ENCODE measurements at places on chromosomes 1 and 21.

GRCh38 chr1:55931081-55931940 is 648.1 kb downstream of the PLPP3 start:
- no peak for DNase-seq

- DNase-seq = no peak
Measured at GRCh38 chr1:178241837-178242236, 147.9 kb downstream of the RASAL2 start.

- DNase-seq = no peak
Measured at GRCh38 chr1:15139654-15140350, 13.7 kb upstream of the TMEM51 start.

DNA sequence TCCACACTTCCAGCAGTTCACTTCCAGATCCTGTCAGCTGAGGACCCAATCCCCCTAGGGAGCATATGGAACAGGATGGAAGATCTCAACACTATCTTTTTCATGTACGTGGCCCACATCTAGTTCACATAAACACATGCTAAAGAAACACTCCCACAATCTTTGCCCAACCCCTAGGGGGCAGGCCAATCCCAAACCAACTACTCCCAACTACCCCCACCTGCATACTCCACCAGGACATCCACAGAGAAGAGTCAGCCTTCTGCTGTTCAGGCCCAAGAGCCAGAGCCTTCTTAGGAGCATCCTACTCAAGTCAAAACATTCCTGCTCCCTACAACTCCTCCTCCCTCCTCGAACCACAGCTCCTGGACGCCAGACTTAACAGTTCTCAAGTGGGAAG is 5.6 kb upstream of the SLC5A9 start:
- no peak for DNase-seq

DNA sequence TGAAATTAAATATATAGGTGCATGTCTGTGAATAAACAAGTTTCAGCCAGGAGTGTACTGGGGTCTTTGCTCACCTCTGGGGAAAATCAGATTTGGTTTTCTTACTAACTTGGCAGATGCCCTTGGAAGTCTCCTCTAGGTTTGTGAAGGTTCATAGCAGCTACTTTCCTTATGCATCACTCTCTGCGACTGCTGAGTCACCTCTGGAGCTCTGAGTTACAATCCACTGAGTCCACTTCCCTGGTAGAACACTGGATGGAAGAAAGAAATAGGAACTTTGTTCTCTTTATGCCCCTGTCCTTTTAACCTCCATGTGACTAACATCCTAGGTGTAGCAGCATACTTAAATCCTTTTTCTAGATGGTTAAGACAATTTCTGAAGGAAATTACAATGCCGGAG is 4.4 kb upstream of the FASLG start:
- no peak for DNase-seq

DNA sequence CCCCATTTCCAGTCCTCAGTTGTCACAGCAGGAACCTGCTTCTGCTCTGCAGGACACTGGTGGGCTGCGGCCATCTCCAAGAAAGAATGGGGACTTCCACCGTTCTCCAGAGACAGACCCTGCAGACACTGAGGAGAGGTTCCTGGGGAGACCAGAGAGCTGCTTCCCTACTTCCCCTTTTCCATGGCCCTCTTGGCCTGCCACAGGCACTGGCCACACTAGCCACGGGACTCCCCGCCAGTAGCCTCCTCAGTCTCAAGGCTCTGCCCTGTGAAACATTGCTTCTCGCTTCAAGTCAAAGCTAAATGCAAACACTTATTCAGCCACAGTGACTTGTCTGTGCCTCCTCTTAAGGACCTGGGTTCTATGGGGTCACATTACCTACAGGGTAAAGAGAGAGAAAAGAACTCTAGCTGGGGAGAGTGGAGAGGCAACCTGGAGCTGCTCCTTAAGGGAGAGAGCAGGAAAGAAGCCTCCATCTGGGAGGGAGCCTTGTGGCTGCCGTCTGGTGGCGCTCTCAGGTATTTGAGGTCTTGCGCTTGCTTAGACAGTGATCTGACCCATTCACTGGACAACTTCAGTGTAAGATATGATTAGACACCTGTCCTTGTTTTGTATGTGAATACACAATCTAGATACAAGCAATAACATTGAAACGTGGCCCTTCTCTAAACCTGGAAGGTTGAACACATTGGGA is 5.4 kb upstream of the SLAMF8 start:
- no peak for DNase-seq

DNA sequence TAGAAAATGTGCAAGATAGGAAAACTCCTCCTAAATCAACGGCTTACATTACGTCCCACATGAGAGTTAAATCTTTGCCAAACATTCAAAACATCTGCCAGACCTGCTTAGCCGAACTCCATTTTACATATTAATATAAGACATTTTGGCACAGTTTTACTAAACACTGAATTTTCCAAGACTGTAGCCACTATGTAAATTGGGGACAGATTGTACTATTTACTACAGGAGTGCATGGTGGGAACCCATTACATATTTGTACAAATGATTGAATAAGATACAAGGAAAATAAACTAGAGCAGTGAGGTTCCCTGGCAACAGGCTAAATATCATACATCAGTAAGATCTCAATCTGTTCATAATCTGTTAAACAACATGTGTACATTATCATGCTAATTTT is 1234.4 kb downstream of the KCNT2 start:
- DNase-seq = no peak

- no peak for DNase-seq
Measured at GRCh38 chr1:205546541-205546940, 42.1 kb downstream of the CDK18 start.

DNA sequence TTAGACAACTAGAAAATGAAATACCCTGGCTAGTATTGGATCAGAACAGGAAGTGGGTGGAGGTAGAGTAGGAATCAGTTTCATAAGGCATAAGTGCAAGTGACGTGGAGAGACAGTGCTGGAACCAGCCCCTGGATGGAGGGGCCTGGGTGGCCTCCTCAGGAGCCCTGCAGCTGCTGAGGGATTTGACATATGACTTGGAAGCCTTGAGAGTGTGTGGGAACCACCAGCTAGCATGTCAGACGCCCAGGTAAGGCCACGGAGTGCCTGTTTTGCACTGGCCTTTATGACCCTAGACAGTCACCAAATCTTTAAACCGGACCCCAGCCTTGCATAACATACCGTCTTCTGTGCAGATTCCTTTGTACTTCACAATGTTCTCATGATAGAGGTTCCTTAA is 94.4 kb downstream of the RAVER2 start:
- DNase-seq = no peak

DNA sequence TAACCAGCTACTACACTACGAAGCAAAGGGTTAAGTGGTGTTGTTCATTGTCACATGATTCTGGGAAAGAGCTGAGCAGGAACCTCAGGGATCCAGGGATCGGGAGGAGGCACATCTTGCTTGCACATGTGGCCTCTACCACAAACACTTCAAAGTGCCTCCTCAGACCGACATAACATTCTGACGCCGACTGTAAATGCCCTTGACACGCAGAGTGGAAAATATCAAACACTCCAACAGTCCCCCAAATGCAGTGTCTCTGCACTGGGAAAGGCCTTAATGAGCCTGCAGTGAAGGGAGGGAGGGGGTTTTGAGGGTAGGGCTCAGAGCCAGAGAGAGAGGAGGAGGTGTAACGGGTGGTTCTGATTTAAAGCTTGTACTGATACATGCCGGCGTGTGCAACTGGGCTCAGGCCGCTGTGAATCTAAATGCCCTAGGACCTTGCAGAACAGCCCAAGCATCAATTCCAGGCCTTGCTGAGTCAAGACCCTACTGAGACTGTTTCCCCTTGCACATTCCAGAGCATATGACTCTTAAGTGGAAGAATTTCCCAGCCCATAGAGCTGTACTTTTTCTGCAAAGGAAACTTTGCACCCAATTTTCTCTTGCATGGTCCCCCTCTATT is 163.7 kb downstream of the NTMT2 start:
- DNase-seq = no peak

DNA sequence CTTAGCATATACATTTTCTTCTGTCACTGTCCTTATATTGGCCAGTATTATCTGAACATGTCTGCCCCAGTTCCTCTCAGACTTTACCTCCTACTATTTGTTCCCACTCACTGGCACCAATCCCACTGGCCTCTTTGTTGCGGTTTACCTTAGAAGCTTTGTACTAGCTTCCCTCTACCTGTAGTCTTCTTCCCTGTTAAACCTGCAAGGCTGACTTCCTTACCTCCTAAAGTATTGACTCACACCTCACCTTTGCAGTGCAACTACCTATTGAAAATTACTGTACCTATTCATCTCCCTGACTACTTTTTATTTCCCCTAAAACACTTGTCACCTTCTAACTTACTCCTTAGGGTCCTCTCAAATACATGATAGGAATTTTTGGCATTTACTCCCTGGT is 111.1 kb downstream of the CLEC20A start:
- DNase-seq = no peak

- DNase-seq = no peak
Measured at GRCh38 chr1:54940042-54940441, 40.4 kb upstream of the TMEM61 start.

GRCh38 chr1:64186138-64186897 is 17.1 kb upstream of the UBE2U start:
- no peak for DNase-seq

- DNase-seq = no peak
Measured at GRCh38 chr1:169121146-169121923, 14.8 kb downstream of the ATP1B1 start.

GRCh38 chr1:115666702-115667101 is 24.9 kb downstream of the VANGL1 start:
- no peak for DNase-seq

DNA sequence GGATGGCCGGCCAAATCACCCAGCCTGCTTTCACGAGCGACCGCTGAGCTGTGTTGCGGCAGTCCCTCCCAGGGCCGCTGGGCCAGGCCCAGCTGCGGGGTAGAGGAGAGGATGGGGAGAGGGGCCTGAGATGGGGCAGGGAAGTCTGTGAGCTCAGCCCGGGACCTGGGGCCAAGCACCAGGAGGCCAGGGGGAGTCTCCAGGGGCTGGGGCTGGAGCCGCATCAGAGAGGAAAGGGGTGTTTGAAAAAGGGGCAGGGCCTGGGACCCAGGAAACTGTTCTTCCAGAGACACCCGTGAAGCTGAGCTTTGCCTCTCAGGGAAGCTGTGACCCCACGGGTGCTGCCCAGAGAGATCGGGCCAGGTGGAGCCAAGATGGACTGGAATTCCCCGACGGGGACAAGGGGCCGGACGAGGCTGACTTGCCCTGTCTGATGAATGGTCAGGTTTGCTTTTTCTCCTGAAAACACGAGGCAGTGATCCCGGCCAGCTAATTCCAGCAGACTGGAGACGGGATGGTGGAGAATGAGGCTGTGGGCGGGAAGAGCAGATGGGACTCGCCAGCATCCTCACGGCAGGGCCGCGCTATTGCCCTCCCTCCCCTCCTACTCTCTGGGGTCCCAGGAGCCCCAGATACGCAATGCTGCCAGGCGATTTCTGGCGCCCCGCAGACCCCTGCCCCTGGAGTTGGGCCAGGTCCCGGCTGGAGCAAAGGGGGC is 40.3 kb upstream of the COL18A1 start:
- no peak for DNase-seq

DNA sequence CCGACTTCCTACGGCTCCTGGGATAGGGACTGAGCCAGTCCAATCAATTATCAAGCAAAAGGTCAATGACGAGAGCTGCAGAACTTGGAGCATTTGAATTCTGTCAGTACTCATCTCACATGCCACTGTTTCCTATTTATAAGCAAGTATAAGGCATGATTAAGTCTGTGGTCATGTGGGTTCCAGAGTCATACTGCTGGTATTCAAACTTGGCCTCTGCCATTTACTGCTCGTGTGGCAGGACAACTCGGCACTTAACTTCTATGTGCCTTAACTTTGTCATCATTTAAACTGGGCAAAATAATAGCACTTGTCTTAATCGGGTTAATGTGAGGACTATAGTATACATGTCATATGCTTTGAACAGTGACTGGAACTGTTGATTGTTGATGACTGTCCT is 44.9 kb upstream of the TNFSF18 start:
- DNase-seq = no peak

DNA sequence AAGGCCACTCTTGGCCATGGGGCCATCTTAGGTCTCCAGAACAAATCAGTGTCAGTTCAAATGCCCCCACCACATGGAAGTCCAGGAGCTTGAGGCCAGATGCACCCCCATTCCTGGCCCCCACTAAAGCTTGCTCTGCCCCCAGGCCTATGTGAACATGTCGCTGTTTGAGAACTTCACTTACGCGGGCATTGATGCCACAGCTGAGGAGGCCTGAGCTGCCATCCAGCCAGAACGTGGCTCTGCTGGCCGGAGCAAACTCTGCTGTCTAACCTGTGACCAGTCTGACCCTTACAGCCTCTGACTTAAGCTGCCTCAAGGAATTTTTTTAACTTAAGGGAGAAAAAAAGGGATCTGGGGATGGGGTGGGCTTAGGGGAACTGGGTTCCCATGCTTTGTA is 15.1 kb upstream of the MPL start:
- no peak for DNase-seq

GRCh38 chr1:218348628-218349071 is 3.5 kb downstream of the TGFB2 start:
- DNase-seq = no peak

- no peak for DNase-seq
Measured at GRCh38 chr1:53705446-53706096, 33.4 kb downstream of the GLIS1 start.

GRCh38 chr1:53448241-53448841 is 10.9 kb upstream of the DMRTB1 start:
- DNase-seq = no peak

- DNase-seq = no peak
Measured at GRCh38 chr1:198054510-198054909, 102.3 kb upstream of the NEK7 start.

DNA sequence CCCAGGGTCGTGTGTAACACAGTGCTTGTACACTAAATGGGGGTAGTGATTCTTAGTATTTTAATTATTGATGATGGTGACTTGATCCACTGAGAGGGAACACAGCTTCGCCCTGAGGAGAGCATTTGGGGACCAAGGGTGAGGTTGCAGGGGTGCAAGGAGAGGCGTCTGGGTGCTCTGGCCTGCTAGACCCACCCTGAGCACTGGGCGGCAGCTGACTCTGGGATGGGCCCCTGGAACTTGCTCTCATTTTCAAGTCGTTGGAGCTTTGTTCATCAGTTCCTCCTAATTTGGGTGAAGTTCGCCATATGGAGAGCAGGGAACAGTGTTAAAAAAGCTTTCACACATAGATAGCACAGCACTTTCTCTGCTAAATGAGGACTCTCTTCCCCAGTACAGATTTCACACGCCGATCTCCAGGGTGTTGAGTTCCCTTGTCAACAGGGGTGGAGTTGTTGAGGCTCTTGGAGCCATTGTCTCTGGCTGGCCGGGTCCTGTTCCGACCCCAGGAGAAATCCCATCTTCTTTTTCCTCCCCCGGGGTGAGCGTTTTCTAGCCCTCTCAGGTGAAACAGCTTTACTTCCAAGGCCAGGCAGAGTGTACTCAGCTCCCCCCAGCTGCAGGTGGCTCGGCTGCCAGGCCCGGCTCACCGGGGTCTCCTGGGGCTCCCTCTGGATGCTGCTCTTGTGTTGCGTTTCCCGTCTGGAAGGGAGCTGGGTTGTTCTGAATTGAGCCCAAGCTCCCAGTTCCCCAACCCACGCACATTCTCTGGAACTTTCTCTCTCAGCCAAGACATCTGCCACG is 367.4 kb downstream of the RPS6KC1 start:
- no peak for DNase-seq
